ENCODE measurements at places on chromosomes 3 and 15.

DNA sequence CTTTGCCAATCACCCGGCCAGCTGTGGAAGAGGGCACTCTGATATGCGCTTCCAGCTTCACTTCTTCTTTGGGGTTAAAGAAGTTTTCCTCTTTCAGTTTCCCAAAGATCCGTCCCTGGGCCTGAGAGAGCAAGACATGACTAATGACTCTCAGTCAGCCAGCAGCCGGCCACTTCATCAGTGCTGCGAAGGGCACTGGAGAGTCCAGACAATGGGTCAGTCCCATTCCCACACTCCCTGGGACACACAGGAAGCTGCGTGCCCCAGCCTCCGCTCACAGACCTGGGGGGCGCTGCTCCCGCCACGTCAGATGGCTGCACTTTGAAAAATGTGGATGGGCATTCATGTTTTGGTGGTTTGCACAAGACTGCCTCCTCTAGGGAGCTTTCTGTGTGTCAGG, 63.3 kb downstream of the SENP2 start:
- no peak for DNase-seq

- no peak for DNase-seq
Observed at GRCh38 chr3:106440672-106441071, 571.9 kb upstream of the CBLB start.

DNA sequence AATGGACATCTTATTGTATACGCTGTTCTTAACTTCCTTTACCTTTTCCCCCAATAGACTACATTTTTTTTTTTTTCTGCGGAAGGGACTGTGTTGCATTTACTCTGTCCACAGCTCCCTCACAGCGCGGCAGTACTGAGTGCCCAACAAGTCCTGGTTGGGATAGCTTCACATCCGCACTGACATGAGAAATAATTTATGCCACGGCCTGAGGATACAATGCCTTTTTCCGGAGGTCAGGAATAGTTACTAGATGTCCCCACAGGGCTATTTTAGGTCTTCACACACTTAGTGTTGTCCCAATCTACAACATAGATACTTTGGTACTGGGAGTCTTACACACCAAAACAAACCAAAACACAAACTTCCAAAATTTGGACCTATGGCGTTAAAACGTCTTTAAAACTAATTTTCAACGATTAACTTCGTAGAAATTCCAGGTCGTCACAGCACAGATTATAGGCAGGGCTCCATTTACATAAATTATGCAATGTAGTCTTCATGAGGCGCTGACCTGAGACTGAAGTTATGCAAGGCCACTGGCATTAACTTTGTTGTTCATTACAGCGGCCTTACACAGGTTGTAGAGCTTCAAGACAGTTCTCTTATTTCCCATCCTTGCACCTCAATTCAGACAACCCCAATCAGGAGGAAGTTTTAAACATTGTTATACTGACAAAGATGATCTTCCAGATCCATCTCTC, 989 bp upstream of the PPIB start:
- no peak for DNase-seq

DNA sequence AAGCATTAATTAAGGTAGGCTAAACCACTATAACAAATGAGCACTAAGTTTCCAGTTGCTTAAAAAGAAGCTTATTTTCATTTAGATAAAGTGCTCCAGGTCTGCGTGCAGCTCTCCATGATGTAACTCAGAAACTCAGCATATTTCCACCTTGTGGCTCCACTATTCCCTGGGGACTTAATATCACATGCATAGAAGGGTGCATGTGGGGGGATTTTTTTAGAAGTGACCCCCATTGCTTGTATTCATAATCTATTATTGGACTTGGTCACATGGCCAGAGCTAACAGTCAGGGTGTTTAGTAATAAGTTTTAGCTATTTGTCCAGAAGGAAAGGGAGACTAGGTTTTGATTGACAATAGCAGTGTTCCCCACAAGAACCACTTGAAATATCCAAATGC, 86.8 kb downstream of the TMCO5A start:
- no peak for DNase-seq

- DNase-seq, result no peak
Observed at GRCh38 chr3:98521897-98522543, 682 bp downstream of the CLDND1 start.

GRCh38 chr3:184525337-184526087, 36.1 kb upstream of the EPHB3 start:
- no peak for DNase-seq

GRCh38 chr15:91075739-91076138, 24.3 kb upstream of the SV2B start:
- no peak for DNase-seq

DNA sequence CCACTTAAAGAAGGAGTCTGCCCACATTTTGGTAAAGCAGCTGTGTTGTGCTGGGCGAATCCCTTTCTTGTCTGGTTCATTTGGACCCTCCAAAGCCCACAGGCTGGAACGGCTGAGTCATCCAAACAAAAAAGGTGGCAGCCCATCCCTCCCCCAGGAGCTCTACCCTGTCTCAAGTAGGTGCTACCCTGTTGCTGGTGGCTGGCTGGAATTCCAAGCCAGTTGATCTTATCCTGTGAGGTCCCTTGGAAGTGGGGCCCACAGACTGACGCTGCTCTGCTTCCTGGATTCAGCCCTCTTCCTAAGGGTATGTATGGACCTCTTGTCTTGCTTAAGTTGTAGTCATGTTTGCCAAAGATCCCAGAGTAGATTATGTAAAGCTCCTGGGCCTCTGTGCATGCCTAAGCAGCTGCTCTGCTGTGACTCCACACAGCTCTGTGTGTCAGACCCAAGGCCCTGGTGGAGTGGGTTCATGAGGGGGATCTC, 44.5 kb downstream of the CCR1 start:
- no peak for DNase-seq

Measured in GM12891 (cell line).